ENCODE measurements at places on chromosomes 16 and 17.
A peak's percentile ranks its signal among the peaks of the same experiment; 100 is the strongest.

- no peak for DNase-seq
Observed at GRCh38 chr17:77375917-77376651, 235.3 kb downstream of the SEC14L1 start.

DNA sequence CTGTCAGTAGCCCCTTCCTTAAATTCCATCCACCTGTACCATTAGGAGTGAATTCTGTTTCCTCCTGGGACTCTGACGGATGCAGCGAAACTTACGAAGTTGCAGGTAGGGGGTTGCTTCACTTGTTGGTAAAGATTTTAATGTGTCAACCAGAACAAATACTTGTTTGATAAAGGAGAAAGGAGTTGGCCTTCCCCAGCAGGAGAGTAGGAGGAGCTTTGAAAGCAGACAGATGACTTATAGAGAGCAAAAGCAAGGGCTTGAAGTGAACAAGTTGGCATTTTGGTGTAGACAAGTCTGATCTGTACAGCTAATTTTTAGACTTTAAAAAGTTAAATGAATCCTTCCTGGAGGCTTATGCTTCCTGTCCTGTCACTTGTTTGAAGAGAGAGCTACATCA, 38.1 kb upstream of the PMFBP1 start:
- no peak for DNase-seq

DNA sequence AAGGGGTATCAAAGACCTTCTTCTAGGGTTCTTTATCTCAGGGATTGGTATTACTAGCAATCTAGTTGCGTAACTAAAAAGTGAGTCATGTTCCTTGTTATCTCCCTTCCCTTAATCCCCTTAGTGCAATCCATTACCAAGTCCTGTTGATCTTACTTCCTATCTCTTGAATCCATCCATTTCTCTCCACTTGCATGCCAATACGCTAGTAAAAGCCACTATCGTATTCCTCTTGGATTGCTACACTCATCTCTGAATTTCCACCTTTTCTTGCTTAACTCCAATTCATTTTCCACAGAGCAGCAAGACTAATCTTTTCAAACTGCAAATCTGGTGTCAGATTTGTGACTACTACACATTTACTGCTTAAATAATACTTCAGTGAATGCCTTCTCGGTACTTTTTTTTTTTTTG, 1.8 kb upstream of the ADAT1 start:
- no peak for DNase-seq

DNA sequence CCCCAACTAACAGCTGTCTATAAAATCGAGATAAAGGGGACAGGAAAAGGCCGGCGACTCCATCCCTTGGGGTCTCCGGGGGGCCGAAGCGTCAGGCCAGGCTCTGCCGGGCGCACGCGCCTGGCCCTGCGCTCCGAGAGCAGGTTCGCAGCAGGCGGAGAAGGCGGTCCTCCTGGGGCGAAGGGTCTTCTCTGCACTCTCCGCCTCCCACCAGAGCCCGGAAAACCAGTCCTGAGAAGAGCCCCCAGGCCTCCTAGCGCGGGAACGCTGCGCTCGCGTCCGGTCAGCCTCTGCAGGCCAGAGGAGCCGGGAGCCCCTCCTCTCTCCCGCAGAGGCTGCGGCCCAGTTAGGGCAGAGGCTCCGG, 5.1 kb downstream of the FOXF1 start:
- DNase-seq: no peak

DNA sequence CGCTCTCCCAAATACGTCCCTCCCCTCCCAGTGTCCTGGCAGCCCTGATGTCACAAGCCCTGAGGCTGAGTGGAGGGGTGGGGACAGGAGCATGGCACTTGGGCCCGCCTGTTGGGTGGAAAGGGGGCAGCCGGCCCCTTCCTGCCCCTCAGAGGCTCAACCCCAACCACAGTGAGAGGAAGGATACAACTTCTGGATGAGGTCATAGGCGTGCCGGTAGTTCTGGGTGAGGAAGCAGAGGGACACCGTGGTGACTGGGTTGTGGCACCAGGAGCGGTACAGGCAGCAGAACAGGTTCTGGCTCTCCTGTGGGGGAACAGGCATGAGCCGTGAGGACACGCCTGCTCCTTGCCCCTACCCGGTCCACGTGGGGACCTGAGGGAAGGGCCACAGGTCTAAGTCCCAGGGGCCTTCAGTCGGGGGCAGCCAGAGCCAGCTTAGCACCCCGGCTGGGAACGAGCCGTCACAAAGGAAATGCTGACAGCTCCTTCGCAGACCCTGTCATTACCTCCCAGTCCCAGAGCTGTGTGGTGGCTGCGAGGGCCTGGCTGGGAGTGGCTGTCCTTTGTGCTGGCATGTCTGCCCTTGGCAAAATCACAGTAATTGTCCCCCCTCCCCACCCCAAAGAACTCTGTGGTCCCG, 11.2 kb upstream of the MTSS2 start:
- no peak for DNase-seq

- DNase-seq: no peak
Observed at GRCh38 chr17:64457156-64457555, 8.2 kb downstream of the MILR1 start.

DNA sequence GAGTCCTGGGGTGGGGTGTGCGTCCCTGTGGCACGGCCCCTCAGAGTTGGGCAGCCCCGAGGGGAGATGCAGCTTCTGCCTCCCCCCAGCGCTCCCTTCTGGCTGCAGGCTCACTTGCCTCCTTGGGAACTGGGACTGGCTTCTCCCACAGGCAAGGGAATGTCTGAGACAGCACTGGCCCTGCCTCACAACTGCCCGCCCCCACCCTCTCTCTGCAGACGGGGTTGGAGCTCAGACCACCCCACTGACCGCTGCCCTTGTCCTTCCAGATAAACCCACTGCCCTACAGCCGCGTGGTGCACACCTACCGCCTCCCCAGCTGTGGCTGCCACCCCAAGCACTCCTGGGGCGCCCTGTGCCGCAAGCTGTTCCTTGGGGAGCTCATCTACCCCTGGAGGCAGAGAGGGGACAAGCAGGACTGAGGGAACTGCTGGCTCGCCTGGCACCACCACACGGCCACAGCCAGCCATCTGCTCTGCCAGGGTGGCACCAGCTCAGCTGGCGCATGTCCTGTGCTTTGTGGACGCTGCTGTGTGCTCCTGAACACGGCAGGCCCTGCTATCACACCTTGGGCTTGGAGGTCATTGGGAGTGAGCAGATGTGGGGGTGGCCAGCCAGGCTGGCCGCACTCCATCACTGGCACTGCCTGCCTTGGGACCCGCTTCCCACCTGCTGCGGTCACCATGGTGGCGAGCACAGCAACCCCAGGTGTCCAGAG, 7.1 kb upstream of the RAB40C start:
- no peak for DNase-seq

GRCh38 chr17:63498626-63499195, 21.9 kb downstream of the ACE start:
- DNase-seq: no peak

DNA sequence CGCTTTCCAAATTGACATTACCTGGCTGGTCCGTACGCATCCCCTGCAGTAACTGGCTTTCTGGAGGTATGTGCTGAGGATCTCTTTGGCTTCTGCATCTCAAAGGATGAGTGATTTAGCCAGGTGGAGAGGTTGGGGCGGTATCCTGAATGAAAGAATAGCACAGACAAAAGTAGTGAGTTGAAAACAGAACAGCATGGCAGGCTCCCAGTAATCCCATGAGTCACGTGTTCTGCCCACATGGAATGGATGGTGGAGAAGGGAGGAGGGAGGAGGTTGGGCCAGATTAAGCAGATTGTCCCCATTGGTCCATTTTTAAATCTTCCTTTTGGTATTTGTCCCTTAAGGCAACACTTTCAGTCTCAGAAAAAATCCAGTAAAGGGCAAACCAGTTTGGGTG, 176.0 kb downstream of the WWOX start:
- no peak for DNase-seq

DNA sequence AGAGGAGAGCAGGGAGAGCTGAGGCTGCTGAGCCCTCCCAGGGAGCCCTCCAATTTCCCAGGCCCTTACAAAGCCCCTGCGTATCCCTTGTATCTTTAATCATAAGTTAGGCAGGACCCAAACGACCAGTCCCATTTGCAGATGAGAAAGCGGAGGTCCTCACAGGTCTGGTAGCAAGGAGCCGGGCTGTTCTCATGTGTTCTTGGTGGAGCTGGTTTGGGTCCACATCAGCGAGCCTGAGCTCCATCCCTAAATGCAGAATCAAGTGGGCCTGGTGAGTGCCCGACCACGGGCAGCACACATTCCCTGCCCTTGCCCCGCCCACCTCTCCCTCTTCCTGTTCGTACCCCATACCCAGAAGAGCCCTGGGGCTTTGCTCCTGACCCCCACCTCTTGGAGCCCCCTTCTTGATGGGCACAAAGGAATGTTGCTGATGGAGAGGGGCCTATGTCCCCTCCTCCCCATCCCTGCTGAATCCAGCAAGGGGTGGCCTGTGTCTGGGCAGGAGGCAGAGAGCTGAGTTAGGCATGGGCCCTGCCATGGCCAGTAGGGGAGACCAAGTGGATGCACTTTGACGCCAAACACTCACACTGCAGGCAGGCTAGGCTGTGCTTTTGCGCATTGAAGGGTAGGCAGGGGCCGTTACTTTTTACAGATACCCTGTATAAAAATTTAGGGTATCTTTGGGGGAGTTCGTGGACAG, 18.3 kb upstream of the ADCY7 start:
- no peak for DNase-seq

GRCh38 chr17:78239489-78239931, 8.1 kb downstream of the TMEM235 start:
- no peak for DNase-seq

DNA sequence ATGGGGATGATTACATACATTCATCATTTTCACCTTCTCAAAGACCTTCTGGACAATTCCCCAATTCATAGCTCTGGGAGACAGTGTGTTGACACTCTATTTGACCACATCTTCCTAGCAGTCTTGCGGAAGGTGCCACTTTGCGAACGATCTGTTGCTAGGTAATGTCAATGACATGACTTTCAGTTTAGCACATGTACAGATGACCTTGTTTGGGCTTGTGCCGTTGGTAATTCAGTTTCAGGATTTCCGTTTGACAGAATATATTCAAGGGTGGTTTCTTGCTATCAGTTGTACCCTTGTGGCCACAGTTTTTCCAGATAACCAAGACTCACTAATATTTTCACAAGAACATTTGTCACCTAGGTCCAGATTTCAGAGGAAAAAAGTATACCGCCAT, 478.2 kb downstream of the WWOX start:
- no peak for DNase-seq

- no peak for DNase-seq
Observed at GRCh38 chr16:175011-175949, 1.2 kb upstream of the HBA1 start.

DNA sequence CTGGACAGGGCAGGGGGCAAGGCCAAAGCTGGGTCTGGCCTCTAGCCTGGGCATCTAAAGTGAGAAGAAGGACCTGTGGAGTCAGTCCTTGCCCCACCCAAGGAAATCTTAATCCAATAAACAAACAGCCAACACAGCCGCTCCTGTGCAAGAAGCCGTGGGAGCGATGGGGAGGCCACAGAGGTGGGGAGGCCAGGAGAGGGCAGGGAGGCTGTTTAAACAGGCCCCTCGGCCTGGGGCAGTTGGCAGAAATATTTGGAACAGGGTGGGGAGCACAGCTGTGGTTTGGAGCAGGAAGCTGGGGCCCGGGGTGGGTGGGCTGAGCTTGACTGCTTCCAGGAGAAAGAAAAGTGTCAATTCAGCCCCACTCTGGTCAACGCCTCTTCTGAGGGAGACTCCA, 5.3 kb downstream of the ZNF385C start:
- no peak for DNase-seq

DNA sequence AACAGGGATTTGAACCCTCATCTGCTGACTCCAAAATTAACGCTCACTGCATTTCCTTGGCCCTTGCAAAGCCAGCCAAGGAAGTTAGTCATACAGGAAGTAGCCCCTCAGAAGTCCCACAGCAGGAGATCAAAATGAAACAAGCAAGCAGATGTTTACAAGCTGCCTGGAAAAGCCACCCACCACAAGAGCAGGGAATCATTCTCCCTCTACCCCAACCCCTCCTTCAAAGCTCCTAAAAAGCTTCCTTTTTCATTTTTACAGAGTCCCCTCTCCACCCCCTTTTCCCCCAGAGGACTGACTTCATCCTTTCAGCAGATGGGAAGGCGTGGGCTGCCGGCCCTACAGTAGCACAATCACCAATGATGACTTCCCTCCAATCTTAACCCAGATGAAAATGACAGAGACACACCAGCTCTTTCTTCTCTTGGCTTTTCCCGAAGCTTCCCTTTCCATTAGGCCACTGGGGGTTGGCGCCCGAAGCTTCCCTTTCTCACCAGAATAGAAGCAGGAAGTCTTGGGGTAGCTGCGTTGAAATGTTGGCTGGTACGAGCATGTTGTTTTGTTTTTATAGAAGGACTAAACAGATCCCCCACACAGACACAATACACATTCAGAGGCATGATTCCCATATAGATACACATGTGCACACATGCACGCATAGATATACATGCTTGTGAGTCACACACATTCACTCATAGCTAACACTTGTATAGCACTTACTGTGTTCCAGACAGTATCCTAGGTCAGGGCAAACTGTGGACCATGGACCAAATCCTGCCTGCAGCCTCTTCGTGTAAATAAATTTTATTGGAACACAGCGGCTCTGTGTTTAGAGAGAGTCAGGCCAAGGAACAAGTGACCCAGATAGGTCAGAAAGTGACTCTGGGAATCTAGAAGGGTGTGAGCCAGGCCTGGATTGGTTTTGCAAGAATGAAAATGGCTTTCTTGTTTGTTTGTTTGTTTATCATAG, 17.4 kb downstream of the ITPRIPL2 start:
- no peak for DNase-seq

DNA sequence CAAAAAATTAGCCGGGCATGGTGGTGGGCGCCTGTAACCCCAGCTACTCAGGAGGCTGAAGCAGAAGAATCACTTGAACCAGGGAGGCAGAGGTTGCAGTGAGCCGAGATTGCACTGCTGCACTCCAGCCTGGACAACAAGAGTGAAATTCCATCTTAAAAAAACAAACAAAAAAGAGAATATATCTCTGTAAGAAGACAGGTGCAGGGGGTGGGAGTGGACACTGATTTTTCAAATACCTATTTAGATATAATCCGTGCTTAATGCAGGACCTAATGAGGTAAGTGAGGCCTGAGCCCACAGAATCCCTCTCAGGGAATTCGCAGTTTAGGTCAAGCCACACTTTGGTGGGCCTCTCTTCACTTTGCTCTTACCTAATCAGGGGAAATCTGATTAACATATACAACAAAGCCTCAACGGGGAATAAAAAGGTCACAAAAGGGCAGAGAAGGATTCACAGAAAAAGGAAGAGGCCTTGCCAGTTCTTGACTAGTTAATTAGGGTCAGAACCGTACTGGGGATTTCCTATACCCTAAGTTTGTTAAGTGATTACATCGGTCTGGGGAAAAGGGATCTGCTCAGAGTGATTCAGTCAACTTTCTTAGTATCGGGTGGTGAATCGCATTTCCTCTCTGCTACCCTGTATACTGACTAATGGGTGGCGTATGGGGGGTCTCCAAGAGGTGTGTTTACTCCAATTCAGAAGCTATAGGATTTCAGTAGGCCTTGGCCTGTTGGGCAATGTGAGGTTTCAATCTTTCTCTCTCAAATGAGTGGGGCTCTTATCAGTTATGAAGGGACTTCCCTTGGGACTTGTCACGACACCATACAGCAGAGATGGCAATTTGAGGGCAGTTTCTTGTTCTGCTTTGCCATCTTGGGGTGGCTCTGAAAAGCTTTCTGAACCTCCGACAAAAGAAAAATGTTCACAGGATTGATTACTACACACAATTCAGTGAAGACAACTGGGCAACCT, 1.9 kb upstream of the NFAT5 start:
- peak; percentile 52 for DNase-seq
